Activated CD4-positive, alpha-beta memory T cell treated with anti-CD3 and anti-CD28 coated beads for 36 hours (primary cell): ENCODE measurements at places on chromosomes 3 and 15. TPM values are rescaled to one million over a fixed set of nuclear protein-coding genes. Genes with fewer than 3 reads are reported as not detected.

The KIF7 gene
- 0.95 TPM for total RNA-seq

The SI gene
- total RNA-seq, result not detected

The ROPN1 gene
- not detected for total RNA-seq

The SPATA12 gene
- total RNA-seq, result not detected

The SLC9A9 gene
- total RNA-seq, result 1.6 TPM

The ZNF592 gene
- 24.3 TPM for total RNA-seq
